ENCODE measurements at places on chromosomes 4 and X. TPM values are rescaled to one million over a fixed set of nuclear protein-coding genes. Genes with fewer than 3 reads are reported as not detected.

GTPBP6 gene
- 53.5 TPM for total RNA-seq

DNA sequence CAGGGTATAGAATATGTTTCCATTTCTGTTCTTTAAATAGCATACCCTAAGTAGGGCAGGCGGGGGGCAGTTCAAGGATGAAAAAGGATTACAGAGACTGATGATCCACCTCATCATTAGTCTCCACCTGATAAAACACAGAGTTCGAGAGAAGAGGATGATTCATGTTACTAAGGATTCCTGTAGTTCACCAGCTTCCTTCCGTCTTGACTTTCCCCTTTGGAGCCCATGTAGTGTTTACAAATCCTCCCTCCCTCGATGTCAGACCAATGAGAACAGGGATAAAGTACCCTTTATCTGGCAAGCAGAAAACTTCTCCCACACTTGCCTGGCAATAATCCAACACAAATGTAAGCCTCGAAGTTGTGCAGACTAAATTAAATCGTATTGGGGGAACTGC, 526.3 kb upstream of the FAM241A start:
- H3K27ac ChIP-seq, result no peak overlapping the region
- H3K36me3 ChIP-seq, result no peaks in the 10 kb centered on the region

- peak within 1 kb of the TSS; percentile 96 for H3K4me3 ChIP-seq
- H3K27me3 ChIP-seq, result peaks cover 16% of the 10 kb centered on the region
- H3K27ac ChIP-seq, result peak within 1 kb of the TSS; percentile 100
- peak; percentile 76 for DNase-seq
These were observed at the start of gene ANXA3 for GRCh38 chr4:78551420-78552351. Gene ANXA3, plus strand, starts transcription at chr4:78551770. Its CDS starts 2,704 bp downstream, at chr4:78554474.

RAB33A gene
- total RNA-seq, result 1.8 TPM

DNA sequence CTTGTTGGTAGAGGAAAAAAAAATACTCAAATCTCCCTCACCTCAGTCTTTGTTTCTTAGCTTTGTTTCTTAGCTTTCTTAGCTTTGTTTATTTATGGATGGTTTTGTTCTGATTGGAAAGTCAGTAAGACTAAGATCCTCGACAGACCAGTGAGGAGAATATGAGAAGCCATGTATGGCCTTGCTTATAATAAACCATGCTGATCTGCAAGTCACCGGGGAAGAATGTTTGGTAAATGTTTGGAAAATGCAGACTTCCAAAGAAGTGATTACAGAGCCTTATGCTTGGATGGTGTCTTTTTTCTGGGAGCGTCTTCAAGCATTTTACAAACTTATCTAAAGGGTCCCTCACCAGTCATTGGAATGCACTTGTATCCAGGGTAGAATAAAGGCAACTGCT, 90.1 kb upstream of the NOCT start:
- H3K4me3 ChIP-seq, result no peak overlapping the region
- H3K27me3 ChIP-seq, result peaks cover under 1% of the 10 kb centered on the region
- no peak for DNase-seq
- H3K4me1 ChIP-seq, result no peaks in the 10 kb centered on the region
- H3K36me3 ChIP-seq, result no peaks in the 10 kb centered on the region
- no peak overlapping the region for H3K27ac ChIP-seq

ALPK1 gene
- total RNA-seq, result 6.7 TPM

DNA sequence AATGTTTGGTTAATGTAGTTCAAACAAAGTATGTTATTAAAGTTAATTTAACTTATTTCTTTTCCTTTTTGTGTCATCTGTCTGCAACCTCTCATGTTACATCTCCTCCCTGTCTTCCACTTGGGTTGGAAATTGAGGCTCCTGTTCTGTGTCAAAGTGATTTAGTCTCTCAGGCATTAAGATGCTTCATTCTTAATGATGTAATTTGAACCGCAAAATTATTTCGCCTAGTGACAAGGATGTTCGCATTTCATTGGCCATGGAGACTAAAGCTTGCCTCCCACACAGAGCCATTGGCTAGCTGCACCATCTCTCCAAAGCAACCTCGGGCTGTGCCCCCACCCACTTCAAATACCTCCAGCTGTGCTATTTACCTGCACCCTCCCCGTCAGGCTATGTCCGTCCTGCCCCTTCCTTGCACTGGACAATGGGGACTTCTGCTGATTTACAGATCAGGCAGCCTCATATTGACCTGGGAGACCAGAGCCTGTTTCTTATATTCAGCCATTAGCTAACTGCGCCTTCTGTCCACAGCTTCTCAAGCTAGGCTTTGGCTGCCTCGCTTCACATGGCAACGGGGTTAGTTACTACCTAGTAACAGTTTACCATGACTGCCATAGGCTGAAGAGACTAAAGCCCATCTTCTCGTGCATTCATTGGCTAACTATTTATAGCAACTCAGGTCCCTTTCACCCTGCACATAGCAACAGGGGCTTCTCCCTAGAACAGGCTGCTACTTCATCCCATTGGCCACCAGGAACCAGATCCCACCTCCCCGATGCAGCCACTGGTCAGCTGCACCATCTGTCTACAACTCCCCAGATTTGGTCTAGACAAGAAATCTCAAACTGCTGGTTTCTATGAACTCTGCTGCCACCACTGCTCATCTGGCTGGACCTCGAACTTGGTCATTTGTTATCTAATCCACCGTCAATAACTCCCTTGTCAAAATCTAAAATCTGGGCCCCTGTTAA, 8.6 kb upstream of the ZNF157 start:
- peak; percentile 74 for DNase-seq
- H3K4me3 ChIP-seq, result peak overlapping the region; percentile 87
- H3K4me1 ChIP-seq, result peaks cover 15% of the 10 kb centered on the region
- H3K27ac ChIP-seq, result peak overlapping the region; percentile 93
- H3K27me3 ChIP-seq, result no peaks in the 10 kb centered on the region
- peaks cover 6% of the 10 kb centered on the region for H3K36me3 ChIP-seq

ENPEP gene
- 8.6 TPM for total RNA-seq

DNA sequence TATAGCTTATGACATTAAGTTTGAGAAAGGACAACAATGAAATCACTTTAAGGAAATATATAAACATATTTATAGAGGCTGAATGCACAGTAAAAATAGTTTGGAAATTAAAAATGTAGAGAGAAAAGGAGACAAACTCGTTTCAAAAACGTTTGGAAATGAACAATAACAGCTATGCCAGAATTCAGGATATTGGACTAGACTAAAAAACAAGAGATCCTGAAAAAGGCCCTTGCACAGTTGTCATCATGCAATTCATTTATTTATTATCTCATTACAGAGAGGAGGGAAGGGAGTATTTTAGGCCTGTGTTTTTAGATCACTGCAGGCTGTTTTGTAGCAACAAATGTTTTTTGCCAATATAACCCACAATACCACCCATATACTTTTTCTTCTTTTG, 527.2 kb downstream of the ADGRL3 start:
- H3K27me3 ChIP-seq, result peaks cover 3% of the 10 kb centered on the region
- peaks cover 3% of the 10 kb centered on the region for H3K36me3 ChIP-seq
- no peak for DNase-seq
- H3K27ac ChIP-seq, result no peak overlapping the region

GRCh38 chr4:30386266-30386895, 333.8 kb upstream of the PCDH7 start:
- no peak overlapping the region for H3K4me3 ChIP-seq
- no peaks in the 10 kb centered on the region for H3K36me3 ChIP-seq
- H3K27ac ChIP-seq, result no peak overlapping the region

DNA sequence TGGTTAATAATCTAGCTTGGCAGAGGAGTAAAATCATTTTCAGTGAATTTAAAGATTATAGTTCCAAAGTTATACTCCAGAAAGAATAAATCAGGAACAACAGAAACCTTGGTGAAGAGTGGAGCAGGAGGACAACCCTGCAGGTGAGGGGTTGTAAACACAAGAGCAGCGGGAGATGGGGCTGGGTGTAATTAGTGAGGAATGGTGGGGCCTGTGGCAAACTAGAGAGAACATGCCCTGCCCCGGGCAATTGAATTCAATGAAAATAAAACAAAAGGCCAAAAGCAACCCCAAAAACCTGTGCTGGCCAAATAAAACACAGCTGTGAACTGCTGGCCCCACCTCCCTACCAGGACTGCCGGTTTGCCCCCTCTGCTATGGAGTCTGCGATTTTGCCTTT, 325.2 kb downstream of the NR3C2 start:
- no peak overlapping the region for H3K4me3 ChIP-seq
- no peak overlapping the region for H3K27ac ChIP-seq
- no peaks in the 10 kb centered on the region for H3K27me3 ChIP-seq
- H3K36me3 ChIP-seq, result peaks cover 22% of the 10 kb centered on the region

FAM9B gene
- total RNA-seq, result not detected

- no peaks in the 10 kb centered on the region for H3K36me3 ChIP-seq
- no peaks in the 10 kb centered on the region for H3K27me3 ChIP-seq
- no peak overlapping the region for H3K4me3 ChIP-seq
These were observed 75.4 kb downstream of the FAT4 start for GRCh38 chr4:125390126-125390525.

APBB2 gene
- total RNA-seq, result 18.6 TPM

- H3K4me3 ChIP-seq, result no peak overlapping the region
- no peaks in the 10 kb centered on the region for H3K27me3 ChIP-seq
- no peak for DNase-seq
- no peak overlapping the region for H3K27ac ChIP-seq
- no peaks in the 10 kb centered on the region for H3K36me3 ChIP-seq
These were observed 43.2 kb downstream of the AKAP4 start for GRCh38 chrX:50157545-50158135.

ZNF711 gene
- total RNA-seq, result 14.6 TPM

KCTD8 gene
- 0.88 TPM for total RNA-seq

- H3K36me3 ChIP-seq, result no peaks in the 10 kb centered on the region
- no peaks in the 10 kb centered on the region for H3K27me3 ChIP-seq
- H3K4me1 ChIP-seq, result peaks cover 4% of the 10 kb centered on the region
- no peak overlapping the region for H3K27ac ChIP-seq
These were observed 42.1 kb upstream of the SPINK2 start for GRCh38 chr4:56863441-56864139.

TDO2 gene
- 8.0 TPM for total RNA-seq

- DNase-seq, result no peak
- H3K4me3 ChIP-seq, result no peak overlapping the region
- peaks cover 16% of the 10 kb centered on the region for H3K36me3 ChIP-seq
- no peaks in the 10 kb centered on the region for H3K4me1 ChIP-seq
- H3K27ac ChIP-seq, result no peak overlapping the region
- no peaks in the 10 kb centered on the region for H3K27me3 ChIP-seq
These were observed 26.2 kb downstream of the LIN54 start for GRCh38 chr4:82984459-82984858.

GRCh38 chrX:21194526-21194925, 179.7 kb upstream of the CNKSR2 start:
- H3K36me3 ChIP-seq, result no peaks in the 10 kb centered on the region
- H3K27me3 ChIP-seq, result no peaks in the 10 kb centered on the region
- no peaks in the 10 kb centered on the region for H3K4me1 ChIP-seq
- no peak for DNase-seq
- H3K4me3 ChIP-seq, result no peak overlapping the region

GRCh38 chr4:188092824-188093223, 16.6 kb downstream of the TRIML2 start:
- DNase-seq, result no peak
- H3K27ac ChIP-seq, result no peak overlapping the region
- no peak overlapping the region for H3K4me3 ChIP-seq
- H3K27me3 ChIP-seq, result no peaks in the 10 kb centered on the region

DNA sequence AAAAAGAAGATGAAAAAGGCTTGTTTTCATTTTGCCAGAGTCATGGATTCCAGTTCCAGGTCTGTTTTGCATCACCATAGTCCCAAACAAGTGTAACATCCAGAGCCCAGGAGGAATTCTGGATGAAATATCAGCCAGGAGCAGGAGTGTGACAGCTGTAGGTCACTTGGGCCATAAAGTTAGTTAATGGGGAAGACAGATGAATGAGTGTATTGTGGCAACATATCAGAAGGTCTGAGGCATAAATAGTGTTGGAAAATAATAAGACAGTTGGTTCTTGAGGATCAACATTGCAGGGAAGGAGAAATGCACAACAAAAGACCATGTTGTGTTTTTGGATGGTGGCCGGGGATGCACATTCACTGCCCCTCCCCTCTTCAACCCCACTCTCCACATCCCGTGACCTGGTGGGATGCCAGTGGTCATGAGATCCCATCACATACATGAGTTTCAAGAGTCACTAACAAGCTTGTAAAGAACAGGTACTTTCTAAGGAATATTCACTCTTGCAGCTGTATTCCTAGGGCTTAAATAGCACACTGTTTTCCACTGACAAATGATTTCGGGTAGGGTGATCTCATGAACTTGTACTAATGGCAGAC, 83.1 kb upstream of the IGFBP7 start:
- H3K4me3 ChIP-seq, result peak overlapping the region; percentile 4
- peaks cover 3% of the 10 kb centered on the region for H3K27me3 ChIP-seq
- H3K4me1 ChIP-seq, result peaks cover 19% of the 10 kb centered on the region
- no peak for DNase-seq

DNA sequence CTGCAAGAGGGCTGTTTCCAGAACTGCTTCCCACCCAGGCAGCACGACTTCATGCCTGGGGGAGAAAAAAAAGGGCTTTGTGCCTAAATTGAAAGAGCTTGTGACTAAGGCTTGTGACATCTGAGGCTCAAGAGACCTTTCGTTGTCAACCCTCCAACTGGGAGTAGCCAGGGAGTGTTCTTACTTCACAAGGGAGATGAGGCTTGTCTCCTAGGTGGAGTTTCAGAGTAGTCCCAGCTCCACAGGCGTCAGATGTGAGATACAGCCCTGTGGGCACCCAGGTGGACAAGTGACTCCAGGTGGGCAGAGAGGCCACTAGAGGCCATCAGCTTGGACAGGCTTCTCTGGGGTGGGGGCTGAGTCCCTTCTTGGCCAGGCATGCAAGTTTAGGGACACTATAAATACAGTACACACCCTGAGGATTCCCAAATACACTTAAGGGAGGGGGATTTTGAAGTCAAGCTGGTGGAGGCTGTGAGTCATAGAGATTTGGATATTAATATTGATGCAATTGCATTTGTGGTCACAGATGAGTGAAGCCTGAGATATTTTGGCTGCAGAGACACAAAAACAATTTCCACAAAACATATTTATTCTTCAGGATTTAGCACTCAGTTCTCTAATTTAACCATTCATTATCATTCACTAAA, 40.1 kb upstream of the SETD7 start:
- H3K27me3 ChIP-seq, result peaks cover 2% of the 10 kb centered on the region
- peaks cover 12% of the 10 kb centered on the region for H3K4me1 ChIP-seq
- H3K4me3 ChIP-seq, result no peak overlapping the region
- DNase-seq, result no peak

DNA sequence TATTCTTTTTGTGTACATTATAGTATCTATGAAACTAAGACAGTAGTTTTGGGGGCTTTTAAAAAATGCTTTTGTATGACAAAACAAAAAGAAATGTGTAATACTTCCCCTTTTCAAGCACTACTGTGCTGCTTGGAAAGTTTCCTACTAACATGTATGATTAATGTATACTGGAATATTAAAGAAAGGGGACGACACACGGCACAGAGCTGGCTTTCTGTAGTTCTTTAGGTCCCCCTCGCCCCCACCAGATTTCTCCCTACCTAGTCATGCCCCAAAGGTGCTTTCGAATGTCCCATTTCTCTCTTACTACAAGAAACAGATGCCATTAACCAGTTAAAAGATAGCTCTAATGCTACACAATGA, 1.6 kb upstream of the AP1S2 start:
- no peak for DNase-seq
- H3K27ac ChIP-seq, result peak overlapping the region; percentile 71
- H3K36me3 ChIP-seq, result peaks cover under 1% of the 10 kb centered on the region
- peak overlapping the region; percentile 98 for H3K4me3 ChIP-seq
- H3K27me3 ChIP-seq, result peaks cover 12% of the 10 kb centered on the region
- peaks cover 21% of the 10 kb centered on the region for H3K4me1 ChIP-seq
